Ammon's horn (tissue), 1 donor: ENCODE measurements at places on chromosomes 2 and 18.
A peak's percentile ranks its signal among the peaks of the same experiment; 100 is the strongest.

GRCh38 chr2:241304039-241304670, 11.3 kb downstream of the HDLBP start:
- no peak for DNase-seq

GRCh38 chr2:200962811-200963123, 693 bp downstream of the ORC2 start:
- DNase-seq, result no peak

DNA sequence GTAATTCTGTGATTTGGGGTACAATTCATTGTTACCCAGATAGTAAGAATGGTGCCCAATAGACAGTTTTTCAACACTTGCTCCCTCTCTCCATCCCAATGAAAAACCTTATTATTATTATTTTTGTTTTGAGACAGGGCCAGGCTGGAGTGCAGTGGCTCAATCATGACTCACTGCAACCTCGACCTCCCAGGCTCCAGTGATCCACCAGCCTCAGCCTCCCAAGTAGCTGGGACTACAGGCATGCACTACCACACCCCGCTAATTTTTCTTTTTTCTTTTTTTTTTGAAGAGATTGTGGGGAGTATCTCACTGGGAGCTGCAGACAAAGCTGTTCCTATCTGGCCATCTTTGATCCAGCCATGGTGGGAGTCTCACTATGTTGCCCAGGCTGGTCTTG, 7.2 kb downstream of the TGFA start:
- DNase-seq, result no peak

GRCh38 chr18:78473563-78473962, 506.1 kb upstream of the SALL3 start:
- no peak for DNase-seq

GRCh38 chr2:43034921-43035320, 191.5 kb downstream of the ZFP36L2 start:
- no peak for DNase-seq

- no peak for DNase-seq
Observed at GRCh38 chr2:64105670-64106461, 38.4 kb downstream of the PELI1 start.

- DNase-seq, result no peak
Observed at GRCh38 chr2:40281021-40281940, 170.6 kb downstream of the SLC8A1 start.

DNA sequence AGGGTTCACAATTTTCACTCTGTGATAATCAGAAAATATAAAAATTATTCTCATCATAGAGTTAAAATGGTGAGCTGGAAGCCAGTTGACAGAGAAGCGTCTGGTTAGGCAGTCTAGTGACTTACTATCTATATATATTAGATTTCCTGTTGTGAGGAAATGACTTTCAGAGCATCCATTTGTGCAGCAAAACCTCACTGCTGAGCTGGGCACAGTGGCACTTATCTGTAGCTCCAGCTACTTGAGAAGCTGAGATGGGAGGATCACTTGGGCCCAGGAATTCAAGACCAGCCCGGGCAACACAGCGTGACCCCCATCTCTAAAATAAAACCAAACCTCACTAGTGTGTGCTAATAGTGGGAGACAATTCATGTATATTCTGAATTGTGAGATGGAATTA, 7.2 kb upstream of the KIAA2012 start:
- no peak for DNase-seq

DNA sequence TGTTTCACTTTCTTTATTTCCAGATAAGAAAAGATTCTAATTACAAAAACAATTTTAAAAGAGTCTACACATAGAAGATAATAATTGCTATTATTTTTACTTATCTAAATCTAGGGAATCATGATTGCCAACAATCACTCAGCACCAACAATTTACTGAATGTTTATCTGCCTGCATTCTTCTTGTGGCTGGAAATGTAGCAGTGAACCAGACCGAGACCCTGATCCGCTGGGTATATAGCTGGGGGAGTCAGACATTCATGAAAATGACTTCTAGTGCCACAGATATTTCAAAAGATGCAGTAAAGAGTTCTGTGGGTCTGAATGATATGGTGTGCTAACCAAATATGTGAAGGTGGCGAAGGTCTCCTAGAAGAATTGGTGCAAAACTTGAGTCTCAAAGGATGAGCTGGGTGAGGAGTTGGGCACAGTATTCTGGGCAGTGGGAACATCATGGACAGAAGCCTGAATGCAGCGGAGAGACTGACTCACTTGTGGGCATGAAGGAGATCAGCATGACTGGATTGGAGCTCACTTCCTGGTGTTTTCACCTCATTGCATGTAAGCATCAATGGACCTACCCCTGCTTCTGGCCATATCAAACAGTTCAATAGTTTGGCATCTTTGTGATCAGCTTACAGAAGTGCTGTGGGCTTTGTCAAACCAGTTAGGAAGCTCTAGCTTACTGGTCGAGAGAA, 26.1 kb upstream of the FN1 start:
- no peak for DNase-seq

DNA sequence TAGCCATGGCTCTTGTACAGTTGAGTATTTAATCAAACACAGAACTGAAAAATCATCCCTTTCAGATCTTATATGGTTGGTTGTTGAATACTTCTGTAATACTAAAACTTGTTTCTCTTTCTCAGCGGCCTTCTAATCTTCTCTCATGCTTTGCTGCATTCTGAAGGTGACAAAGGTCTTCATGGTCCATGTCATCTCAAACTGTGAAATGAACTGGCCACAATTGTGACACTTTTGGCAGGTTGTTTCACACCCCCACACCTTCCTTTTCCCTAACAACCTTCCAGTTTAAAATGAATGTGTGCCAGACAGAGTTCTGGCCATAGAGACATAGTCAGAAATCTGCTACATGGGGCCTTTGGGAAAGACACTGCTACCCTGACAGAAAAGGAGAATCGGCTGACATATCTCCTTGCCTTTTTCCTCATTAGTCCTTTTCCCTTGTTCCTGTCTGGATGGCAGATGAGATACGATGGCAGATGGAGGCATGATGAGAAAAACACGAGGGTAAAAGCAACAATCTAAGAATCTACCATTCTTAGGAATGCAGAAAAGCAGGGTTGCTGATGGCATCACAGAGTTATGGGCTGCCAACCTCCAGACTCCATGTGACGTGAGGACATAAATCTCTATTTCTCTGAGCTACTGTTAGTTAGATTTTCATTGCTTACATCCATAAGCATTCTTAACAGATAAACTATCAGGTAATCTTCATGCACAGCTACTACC, 106.5 kb downstream of the PIGN start:
- DNase-seq, result no peak

GRCh38 chr2:45105050-45105582, 95.9 kb upstream of the SIX2 start:
- no peak for DNase-seq

- DNase-seq, result peak; percentile 68
Observed at GRCh38 chr18:10490401-10491165, 35.2 kb upstream of the NAPG start.

- DNase-seq, result no peak
Observed at GRCh38 chr18:48418539-48419276, 9.5 kb upstream of the ZBTB7C start.

DNA sequence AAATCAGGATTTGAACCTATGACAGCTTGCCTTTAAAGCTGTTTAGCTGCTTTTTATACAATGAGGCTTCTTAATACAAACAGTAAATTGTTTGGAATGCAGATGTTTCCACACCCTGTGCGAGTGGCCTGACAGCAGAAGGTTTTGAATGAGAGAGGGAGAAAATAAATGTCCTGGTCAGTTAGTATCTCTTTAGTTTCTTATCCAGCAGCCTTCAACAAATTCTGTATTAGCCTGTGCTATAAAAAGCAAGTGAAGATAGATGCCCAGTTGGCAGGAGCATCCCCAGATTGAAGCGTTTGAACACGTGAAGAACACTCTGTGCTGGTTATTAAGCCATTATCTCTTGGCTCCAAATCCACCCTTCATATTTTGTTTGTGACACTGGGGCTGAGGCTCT, 70.6 kb downstream of the CERS6 start:
- no peak for DNase-seq

DNA sequence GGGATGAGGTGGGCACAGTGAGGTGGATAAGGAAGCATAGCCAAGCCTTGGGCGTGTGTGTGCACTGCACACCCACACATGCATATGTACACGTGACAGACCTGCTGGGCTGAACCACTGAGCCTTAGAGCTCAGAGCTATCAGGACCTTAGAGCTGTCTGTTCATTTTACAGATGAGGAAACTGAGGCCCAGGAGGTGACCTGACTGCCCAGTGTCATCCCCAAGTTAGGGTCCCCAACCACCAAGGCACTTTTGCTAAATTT, 8.2 kb upstream of the SNED1 start:
- no peak for DNase-seq

- DNase-seq, result no peak
Observed at GRCh38 chr2:239227661-239228371, 173.0 kb downstream of the HDAC4 start.

DNA sequence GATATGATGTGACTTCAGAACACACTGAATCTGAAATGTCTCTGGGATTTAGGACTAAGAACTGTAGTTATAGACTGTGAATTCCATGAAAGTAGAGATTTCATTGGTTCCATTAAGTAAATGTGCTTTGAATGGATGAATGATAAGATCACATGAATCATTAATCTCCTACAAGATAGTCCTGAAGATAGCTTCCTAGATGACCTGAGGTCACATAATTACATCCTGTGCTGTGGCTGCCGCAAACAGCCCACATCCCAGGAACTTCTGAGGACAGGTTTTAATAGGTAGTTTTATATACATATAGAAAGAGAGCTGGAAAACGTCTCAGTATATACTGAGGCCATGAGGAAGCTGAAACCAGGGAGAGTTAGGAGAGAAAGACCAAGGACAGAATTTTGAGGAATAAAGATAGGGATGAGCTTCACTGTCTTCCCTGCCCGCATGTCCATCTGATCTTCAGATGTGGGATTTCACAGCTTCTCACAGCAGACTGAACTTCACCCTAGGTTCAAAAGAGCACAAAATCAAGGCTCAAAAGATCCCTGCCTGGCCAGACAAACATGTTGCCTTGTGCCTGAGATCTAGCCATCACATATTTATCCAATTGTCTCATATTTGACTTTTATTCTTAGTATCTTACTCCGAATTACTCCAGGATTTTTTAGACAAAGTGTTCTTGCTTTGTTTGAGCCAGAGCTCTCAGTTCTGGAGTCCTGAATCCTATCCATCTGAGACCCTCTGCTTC, 188.2 kb downstream of the IRS1 start:
- no peak for DNase-seq

GRCh38 chr2:69077252-69077950, 64.4 kb downstream of the ANTXR1 start:
- DNase-seq, result no peak

- no peak for DNase-seq
Observed at GRCh38 chr2:81077396-81077795, 772.8 kb upstream of the LRRTM1 start.

GRCh38 chr18:74551452-74551851, 17.2 kb downstream of the CNDP1 start:
- DNase-seq, result no peak

- DNase-seq, result no peak
Observed at GRCh38 chr2:74149570-74150319, 2.0 kb upstream of the BOLA3 start.

DNA sequence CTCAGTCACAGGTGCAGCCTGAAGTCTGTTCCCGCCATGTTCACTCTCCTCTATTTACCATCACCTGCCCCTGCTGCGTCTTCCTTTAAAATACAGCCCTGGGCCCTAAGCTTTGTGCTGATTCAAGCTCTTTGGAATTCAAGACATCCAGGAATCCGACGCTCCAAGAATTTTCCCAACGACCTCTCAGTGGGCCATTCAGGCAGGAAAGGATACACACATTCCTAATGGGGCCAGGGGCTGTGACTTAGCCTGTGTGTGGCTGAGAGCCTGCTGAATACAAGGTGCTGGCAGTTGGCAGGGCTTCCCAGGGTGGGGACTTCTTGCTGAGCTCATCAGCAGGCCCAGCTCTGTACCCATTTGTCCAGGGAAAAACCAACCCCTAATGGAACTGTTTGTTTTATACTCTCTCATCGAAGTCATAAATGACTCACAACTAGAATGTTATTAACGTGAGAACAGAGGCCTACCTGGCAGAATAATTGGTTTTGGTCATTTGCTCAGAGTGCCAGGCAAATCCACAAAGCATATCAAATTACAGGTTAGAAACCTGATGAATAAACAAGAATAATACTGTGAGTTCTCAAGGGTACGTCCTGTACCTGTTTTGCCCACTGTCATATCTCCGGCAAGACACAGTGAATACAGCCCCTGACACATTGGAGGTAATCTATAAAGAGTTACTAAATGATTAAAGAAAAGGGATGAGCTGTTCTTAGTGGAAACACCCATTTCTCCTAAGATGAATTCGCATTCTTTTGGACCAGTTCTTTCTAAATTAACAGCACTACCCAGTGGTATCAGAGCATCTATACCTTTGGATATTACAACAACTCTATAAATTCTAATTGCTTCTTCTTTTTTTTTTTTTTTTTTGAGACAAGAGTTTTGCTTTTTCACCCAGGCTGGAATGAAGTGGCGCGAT, 12.6 kb upstream of the KCMF1 start:
- no peak for DNase-seq

GRCh38 chr2:119879502-119879901, 119.8 kb downstream of the PTPN4 start:
- no peak for DNase-seq

DNA sequence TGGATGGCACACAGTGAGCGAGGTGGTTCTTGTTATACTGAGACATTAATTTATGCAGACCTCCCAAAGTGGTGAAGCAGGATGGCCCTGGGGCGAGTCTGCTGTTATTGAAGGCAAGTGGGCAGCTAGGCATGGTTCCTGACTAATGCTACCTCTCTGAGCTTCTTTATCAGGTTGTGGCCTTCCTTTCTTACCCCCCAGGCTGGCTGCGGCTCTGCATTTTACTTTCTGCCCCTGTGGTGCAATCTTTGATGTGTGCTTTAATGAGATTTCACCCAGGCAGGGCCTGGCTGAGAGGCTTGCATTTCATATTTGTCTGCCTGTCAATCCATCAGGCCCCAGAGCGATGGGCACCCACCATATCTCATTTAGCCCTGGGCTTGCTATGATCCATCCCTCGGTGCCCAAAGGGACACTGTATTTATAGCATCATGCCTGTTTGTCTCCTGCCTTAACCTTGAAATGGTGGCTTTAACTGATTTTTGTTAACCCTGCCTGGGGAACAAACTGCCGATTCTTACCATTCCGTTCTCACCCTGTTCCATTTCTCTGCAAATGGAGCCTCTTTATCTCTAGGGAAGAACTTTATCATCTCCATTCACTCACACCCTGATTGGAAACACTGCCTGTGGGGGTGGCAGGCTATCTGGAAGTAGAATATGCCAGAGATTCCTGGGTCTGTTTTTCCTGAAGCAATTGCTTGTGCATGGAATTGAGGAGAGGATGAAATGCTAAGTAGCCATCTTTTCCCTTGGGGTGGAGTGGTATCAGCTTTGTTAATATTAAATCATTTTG, 316.2 kb upstream of the THSD7B start:
- no peak for DNase-seq
